ENCODE measurements at places on chromosomes 1 and 21.

GRCh38 chr1:172761581-172762486, 102.9 kb downstream of the FASLG start:
- DNase-seq, result no peak

DNA sequence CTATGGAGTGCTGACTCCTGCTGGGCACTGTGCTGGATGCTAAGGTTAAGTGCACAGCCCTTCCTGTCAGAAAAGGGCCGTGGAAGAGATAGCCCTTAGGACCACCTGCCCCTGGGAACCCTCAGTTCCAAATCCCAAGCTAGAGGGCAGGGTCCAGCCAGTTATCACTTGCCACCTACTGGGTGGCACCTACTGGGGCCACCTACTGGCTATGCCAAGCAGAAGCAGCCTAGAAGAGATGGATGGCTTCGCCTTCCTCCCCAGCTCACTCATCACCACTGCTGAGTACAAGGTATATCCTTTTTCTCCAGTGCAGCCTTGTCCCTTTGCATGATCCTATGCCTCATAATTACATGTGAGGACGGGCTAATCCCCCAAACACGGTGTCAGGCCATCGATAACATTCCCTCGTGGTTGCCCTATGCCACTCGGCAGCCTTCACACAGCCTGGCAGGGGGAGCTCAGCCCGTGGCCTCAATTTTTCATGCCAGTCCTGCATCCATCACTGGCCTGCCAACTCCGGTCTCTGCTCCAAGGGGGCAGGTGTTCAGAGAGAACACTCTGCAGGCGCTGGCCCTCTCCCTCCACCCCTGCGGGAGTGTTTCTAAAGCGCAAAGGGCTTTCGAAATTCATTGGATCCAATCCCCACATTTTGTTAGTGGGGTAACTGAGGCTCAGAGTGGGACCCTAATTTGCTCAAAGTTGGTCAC, 49.0 kb downstream of the SYT2 start:
- no peak for DNase-seq

DNA sequence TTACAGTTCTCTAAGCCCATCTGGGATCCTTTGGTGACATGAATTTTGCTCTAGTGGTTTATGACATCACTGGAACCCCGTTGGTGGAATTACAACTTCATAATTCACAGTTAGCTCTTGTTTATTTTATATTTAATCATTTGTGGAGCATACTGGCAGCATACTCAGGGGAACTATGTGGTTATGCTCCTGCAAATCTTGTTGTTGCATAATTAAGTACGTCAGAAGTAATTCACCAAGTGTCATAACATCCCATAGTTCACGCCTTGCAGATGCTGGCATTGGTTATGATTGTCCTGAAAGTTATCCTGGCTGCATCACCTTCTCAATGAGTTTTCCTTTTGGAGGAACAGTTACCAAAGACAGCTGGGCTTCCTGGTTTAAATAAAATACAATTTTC, 16.5 kb downstream of the PRRX1 start:
- no peak for DNase-seq

GRCh38 chr1:23403355-23403734, 21.2 kb downstream of the TCEA3 start:
- no peak for DNase-seq

DNA sequence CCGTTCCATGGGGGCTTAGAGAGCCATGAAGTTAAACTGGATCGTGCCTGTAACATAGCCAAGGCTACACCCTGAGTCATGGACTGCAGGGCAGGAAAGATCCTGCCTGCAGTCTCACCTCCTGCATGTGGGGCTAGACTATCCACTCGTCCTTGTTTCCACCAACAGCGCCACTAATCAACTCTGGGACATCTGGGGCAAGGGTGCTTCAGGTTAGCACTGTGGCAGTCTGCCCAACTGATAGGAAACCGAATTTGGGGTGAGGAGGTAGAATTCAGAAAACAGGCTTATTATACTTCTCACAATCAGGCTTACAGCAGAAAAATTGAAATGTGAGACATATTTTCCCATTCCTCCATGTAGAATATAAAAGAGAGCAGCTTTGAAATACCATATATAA, 85.2 kb upstream of the ADAM30 start:
- no peak for DNase-seq

DNA sequence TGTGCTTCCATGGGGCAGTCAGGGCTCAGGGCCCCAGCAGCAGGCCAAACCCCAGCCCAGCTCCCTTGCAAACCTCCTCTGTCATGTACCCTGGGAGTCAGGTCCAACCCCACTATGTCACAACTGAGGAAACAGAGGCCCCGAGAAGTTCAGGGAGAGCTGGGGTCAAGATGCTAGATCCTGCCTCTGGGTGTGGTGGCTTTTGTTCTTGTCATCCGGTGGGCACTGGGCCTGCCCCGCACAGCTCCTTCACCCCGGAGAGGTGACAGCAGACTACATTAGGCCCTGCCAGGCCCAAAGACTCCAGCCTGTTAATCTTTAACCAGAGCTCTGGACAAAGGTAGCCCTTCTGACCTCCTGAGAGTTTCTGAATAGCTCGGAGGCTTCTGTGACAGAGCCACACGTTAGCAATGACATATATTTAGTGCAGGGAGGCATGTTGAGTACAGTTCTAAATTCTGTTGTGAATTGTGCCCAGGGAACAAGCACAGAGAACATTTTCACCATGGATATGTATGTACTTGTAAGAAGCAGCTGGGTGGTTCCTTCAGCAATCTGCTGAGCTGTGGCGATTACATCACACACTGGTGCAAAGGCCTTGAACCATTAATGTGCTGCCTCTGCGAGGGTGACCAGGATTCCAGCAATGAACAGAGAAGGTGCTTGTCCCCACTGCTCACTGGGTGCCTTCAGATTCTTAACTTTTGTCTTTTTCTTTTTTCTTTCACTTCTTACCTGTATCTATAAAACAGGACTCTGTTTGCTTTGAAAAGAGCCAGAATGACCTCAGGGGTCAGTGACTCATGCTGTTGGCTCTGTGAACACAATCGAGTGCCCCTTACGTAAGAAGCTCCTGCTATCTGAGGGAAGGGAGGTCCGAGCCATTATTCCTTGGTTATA, 102.8 kb downstream of the RHOU start:
- DNase-seq, result no peak

DNA sequence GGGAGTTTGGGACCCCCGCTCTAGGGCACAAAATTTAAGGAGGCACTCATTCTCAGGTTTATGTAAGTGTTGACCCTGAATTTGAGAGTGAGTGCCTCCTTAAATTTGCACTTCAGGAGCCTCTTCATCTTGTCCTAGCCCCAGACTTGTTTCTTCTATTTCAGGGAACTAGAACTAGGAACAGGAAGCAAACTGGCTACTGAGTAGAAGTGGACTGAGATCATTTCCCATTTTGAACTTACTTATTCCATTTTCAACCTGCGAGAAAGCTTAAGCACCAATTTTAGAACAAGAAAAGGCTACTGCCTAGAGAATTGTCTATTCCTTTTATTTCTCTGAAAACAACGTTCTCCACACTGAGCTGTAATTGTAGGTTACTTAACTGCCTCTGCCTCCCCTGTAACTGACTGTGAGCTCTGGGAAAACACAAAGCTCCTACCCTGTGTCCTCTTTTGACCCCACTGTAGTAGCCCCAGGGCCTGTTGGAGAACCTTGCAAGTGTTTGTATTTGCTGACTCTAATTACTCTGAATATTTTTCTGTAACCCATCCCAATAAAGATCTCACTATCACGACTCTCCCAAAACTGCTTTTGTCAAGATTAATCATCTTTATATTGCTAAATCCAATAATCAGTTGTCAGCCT, 2.5 kb downstream of the PPT1 start:
- no peak for DNase-seq

DNA sequence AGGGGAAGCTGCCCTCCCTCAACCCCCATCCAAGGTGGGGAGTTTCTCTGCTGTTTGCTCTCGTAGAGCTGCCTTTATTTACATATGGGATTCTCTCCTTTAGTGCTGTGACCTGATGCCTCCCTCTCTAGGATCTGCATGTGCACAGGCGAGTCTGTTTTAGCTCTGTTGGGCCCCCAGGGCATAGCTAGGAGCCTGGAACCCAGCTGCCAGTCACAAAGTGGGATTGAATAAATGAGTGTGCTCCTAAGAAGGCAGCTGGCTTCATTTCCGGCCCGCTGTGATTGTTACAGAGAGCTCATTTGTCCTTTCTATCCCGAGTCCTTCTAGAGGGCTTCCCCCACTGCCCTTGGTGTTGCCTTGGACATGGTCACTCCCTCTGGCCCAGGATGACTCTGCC, 176.6 kb downstream of the GRIK3 start:
- no peak for DNase-seq

DNA sequence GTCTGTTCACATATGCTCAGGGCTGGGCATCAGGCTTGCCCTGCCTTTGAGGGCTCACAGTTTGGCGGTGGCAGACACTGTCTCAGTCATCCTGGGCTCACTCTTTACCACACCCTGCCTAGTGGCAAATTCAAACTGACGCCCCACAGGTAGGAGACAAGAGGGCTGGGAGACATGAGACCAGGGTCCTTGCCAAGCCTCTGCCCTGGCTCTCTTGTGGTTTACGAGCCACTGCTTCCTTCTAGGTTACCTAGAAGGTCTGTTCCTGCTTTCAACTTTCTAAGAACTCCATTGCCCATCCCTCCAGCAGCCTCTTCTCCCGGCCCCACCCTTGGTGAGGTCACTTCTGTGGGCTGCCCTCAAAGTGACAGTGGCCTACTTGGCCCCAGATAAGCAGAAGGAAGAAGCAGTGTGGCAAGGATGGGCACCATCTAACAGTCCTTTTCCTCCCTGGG, 10.5 kb downstream of the KIF21B start:
- DNase-seq, result peak; percentile 32

- DNase-seq, result no peak
Observed at GRCh38 chr1:69171248-69171647, 396.5 kb upstream of the LRRC7 start.

- peak; percentile 78 for DNase-seq
Observed at GRCh38 chr1:206912445-206913095, 9.2 kb downstream of the FCMR start.

DNA sequence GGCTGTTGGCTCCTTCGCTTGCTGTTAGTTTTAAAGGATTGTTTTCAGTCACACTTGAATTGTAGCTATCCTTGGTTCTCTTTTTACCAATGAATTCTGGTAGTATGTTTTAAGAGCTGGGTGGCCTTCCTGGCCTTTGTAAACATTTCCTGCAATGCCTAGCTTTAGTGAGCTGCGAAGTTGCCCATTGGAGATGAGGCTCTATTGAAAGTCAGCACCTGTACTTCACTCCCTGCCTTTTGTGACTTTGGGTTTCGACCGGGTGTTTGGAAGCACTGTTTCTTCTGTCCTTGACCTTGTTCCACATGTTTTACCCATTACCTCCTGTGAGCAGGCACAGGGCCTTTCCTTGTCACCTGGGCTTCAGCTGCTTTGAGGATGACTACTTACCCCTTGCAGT, 64.7 kb downstream of the DYRK1A start:
- DNase-seq, result no peak

GRCh38 chr1:167548059-167548932, 5.3 kb downstream of the CREG1 start:
- no peak for DNase-seq

- DNase-seq, result no peak
Observed at GRCh38 chr1:2508180-2508579, 18.2 kb downstream of the PANK4 start.

GRCh38 chr1:43073490-43074230, 98.4 kb downstream of the EBNA1BP2 start:
- peak; percentile 79 for DNase-seq
